ENCODE measurements at places on chromosomes 2 and 18.

GRCh38 chr2:29054430-29054829, 19.9 kb downstream of the PCARE start:
- H3K4me1 ChIP-seq = no peaks in the 10 kb centered on the region
- H3K27me3 ChIP-seq = no peaks in the 10 kb centered on the region
- H3K27ac ChIP-seq = no peak overlapping the region
- no peak for DNase-seq
- no peaks in the 10 kb centered on the region for H3K36me3 ChIP-seq

- no peaks in the 10 kb centered on the region for H3K36me3 ChIP-seq
- H3K27me3 ChIP-seq = no peaks in the 10 kb centered on the region
- no peaks in the 10 kb centered on the region for H3K4me1 ChIP-seq
- no peak overlapping the region for H3K27ac ChIP-seq
- peak overlapping the region; percentile 25 for H3K4me3 ChIP-seq
Observed at GRCh38 chr2:38260972-38261371, 116.1 kb downstream of the ATL2 start.

DNA sequence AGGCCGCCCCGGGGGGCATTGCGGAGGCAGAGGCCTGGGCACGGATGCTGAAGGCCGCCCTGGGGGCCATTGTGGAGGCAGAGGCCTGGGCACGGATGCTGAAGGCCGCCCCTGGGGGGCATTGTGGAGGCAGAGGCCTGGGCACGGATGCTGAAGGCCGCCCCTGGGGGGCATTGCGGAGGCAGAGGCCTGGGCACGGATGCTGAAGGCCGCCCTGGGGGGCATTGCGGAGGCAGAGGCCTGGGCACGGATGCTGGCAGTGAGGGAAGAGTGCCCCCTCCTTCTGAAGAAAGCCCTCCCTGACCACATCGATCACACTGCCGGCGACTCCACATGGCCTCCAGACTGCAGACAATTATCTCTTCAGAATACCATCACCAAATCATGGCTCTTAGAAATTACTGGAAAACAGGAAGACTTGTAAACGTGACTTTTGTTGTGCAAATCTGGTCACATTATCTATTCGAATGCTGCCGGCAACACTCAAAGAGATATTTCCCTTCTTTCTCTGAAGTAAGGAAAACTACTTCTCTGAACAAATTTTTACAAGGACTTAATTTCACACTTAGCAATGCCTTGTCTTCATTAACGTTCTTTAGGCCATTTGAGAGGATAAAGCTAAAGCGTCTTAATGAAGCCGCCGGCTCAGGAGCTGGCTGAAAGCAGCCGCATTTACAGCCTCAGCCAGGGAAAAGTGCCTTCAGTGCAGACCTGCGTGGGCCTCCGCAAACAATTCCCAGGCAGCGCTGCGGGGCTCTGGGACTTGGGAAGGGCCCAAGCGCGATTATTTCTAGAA, 18.1 kb upstream of the SNTG2 start:
- no peaks in the 10 kb centered on the region for H3K27me3 ChIP-seq
- no peaks in the 10 kb centered on the region for H3K4me1 ChIP-seq
- DNase-seq = no peak

DNA sequence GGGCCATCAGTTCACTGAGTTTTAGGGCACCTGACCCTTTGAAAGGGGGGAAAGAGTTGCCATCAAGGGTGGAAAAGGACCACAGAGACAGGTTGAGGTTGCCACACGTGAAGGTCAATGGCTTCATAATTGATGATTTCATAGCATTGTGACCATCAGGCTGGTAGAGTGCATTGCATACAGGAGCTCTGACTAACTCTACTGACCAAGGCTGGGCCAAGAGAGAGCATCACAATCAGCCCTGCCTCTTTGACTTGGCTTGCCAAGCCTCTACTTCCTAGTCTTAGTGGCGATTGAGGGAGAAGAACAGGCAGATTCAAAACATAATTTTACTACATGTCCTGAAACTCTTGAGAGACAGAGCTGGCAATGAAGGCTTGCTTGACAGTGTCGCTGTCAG, 5.8 kb upstream of the TNP1 start:
- no peaks in the 10 kb centered on the region for H3K36me3 ChIP-seq
- H3K27me3 ChIP-seq = no peaks in the 10 kb centered on the region
- H3K4me3 ChIP-seq = no peak overlapping the region
- no peaks in the 10 kb centered on the region for H3K4me1 ChIP-seq

- no peak for DNase-seq
- no peaks in the 10 kb centered on the region for H3K27me3 ChIP-seq
Observed at GRCh38 chr2:7083580-7084509, 166.6 kb downstream of the RNF144A start.

- H3K4me1 ChIP-seq = peaks cover 3% of the 10 kb centered on the region
- no peak for DNase-seq
- H3K27ac ChIP-seq = no peak overlapping the region
- no peaks in the 10 kb centered on the region for H3K36me3 ChIP-seq
- no peak overlapping the region for H3K4me3 ChIP-seq
Observed at GRCh38 chr2:133504566-133505505, 63.4 kb downstream of the NCKAP5 start.

DNA sequence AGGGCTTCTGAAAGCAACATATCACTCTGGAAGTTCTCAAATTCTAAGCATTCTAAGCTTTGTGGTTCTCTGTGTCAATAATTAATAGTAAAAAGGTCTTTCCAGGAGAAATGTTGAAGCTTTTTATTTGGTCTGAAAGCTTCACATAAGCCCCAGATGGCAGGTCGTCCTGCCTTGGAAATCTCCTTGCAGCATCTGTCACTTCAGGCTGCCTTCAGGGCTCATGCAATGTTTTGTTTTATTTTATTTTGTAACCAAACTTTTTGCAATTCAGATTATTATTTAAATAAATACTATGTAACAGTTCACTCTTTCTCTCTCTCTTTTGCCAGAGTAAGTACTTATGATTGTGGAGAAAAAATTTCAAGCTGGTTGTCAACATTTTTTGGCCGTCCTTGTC, 46.7 kb upstream of the FHOD3 start:
- no peak for DNase-seq
- no peak overlapping the region for H3K27ac ChIP-seq
- H3K27me3 ChIP-seq = no peaks in the 10 kb centered on the region
- H3K4me1 ChIP-seq = no peaks in the 10 kb centered on the region
- no peak overlapping the region for H3K4me3 ChIP-seq

- no peak for DNase-seq
- no peak overlapping the region for H3K4me3 ChIP-seq
- H3K36me3 ChIP-seq = no peaks in the 10 kb centered on the region
- H3K27me3 ChIP-seq = no peaks in the 10 kb centered on the region
- no peaks in the 10 kb centered on the region for H3K4me1 ChIP-seq
Observed at GRCh38 chr2:48865704-48866103, 110.2 kb upstream of the LHCGR start.

- H3K27ac ChIP-seq = no peak overlapping the region
- DNase-seq = no peak
- no peaks in the 10 kb centered on the region for H3K4me1 ChIP-seq
- H3K4me3 ChIP-seq = no peak overlapping the region
Observed at GRCh38 chr2:26461601-26462023, 16.3 kb downstream of the OTOF start.

GRCh38 chr2:207142461-207142860, 23.3 kb downstream of the KLF7 start:
- no peak for DNase-seq
- peaks cover 74% of the 10 kb centered on the region for H3K4me1 ChIP-seq
- H3K27ac ChIP-seq = peak overlapping the region; percentile 79
- no peak overlapping the region for H3K4me3 ChIP-seq

GRCh38 chr2:165905854-165906253, 47.7 kb downstream of the TTC21B start:
- H3K27me3 ChIP-seq = no peaks in the 10 kb centered on the region
- no peak for DNase-seq
- no peaks in the 10 kb centered on the region for H3K4me1 ChIP-seq

DNA sequence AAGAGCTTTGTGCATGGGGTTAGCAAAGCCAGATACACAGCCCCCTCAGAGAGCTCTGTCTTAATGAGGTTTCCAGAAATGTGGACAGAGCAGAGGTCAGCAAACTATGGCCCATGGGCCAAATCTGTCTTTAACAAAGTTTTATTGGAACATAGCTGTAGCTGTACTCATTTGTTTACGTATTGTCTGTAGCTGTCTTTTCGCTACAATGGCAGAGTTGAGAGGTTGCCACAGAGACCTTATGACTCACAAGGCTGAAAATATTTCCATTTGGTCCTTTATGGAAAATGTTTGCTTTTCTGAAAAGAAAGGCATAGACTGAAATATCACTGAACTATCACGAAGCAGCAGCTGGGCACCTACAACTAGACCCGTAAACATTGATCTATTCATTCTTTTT, 841.8 kb downstream of the SLC4A3 start:
- no peaks in the 10 kb centered on the region for H3K4me1 ChIP-seq
- DNase-seq = no peak
- H3K4me3 ChIP-seq = no peak overlapping the region
- no peaks in the 10 kb centered on the region for H3K27me3 ChIP-seq
- no peaks in the 10 kb centered on the region for H3K36me3 ChIP-seq

GRCh38 chr2:227163998-227164762, at the start of the genes COL4A3 and COL4A4:
Gene COL4A3, plus strand, starts transcription at chr2:227164624. Its CDS starts 103 bp downstream, at chr2:227164727.
Gene COL4A4, minus strand, starts transcription at chr2:227164205. Its CDS starts 16,722 bp downstream, at chr2:227147483.
- peaks cover 65% of the 10 kb centered on the region for H3K4me1 ChIP-seq
- no peaks in the 10 kb centered on the region for H3K27me3 ChIP-seq
- peak within 1 kb of the TSS; percentile 71 for H3K4me3 ChIP-seq
- DNase-seq = peak; percentile 72
- H3K27ac ChIP-seq = peak within 1 kb of the TSS; percentile 92

GRCh38 chr2:767440-767839, 90.2 kb upstream of the TMEM18 start:
- no peaks in the 10 kb centered on the region for H3K27me3 ChIP-seq
- no peaks in the 10 kb centered on the region for H3K36me3 ChIP-seq
- no peak overlapping the region for H3K4me3 ChIP-seq
- H3K4me1 ChIP-seq = no peaks in the 10 kb centered on the region
- no peak overlapping the region for H3K27ac ChIP-seq
- no peak for DNase-seq

DNA sequence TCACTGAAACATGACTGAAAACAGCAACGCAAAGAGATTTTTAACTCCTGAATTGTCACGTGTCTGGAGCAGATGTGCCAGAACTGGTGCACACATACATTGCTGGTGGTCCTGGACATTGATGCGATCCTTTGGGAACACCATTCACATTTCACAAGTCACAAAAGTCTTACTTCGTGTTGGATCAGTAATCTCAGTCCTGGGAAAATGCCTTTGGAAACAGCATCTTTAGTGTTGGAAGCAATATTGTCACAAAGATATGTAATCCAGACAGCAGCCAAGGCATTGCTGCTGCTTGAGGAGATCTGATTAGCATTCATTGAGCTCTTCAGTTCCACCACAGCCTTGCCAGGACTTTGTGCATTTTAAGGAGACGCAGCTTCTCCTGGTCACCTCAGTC, 126.2 kb upstream of the SH3BP4 start:
- no peaks in the 10 kb centered on the region for H3K27me3 ChIP-seq
- no peak for DNase-seq
- no peak overlapping the region for H3K27ac ChIP-seq

DNA sequence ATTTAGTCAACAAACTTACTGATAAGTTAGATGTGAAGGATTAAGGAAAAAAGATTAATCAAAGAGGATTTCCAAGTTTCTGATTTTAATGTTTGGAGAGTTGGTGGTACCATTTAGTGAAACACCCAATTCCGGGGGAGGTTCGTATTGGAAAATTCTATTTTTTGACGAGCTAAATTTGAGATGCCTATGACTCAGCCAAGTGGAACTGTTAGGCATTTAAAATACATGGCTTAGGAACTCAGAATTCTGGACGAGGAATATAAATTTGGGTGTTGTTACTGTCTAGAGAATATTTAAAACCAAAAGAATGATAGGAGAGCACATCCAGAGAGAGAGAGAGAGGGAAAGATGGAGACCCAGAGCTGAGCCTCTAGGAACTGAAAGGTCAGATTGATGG, 103.6 kb downstream of the TMX3 start:
- H3K4me3 ChIP-seq = no peak overlapping the region
- no peaks in the 10 kb centered on the region for H3K27me3 ChIP-seq
- no peaks in the 10 kb centered on the region for H3K36me3 ChIP-seq
- no peak for DNase-seq

GRCh38 chr18:11754979-11755378, 65.9 kb downstream of the GNAL start:
- H3K27ac ChIP-seq = no peak overlapping the region
- H3K4me1 ChIP-seq = peaks cover 3% of the 10 kb centered on the region
- peaks cover 24% of the 10 kb centered on the region for H3K27me3 ChIP-seq
- H3K36me3 ChIP-seq = no peaks in the 10 kb centered on the region
- no peak overlapping the region for H3K4me3 ChIP-seq
- DNase-seq = no peak

DNA sequence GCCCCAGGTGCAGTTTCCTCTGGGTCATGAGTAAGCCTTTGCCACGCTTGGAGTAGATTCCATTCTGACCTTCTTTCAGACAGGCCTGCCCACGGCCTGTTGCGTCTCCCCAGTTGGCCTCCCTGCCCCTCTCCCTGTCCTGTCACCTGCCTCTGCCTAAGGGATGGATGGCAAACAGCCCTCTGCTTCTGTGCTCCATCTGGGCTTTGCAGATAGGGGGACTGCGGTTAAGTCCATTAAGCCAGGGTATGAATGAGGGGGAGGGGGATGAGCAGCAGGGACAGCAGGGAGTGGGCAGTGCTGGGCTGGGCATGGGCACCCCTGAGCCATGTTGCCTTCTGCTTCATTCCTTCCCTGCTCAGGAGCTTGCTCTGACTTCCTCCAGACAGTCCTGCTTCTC, 37.6 kb upstream of the B3GNT7 start:
- H3K27me3 ChIP-seq = no peaks in the 10 kb centered on the region
- DNase-seq = no peak
- H3K4me1 ChIP-seq = no peaks in the 10 kb centered on the region

- no peaks in the 10 kb centered on the region for H3K36me3 ChIP-seq
- H3K27me3 ChIP-seq = no peaks in the 10 kb centered on the region
- no peak overlapping the region for H3K4me3 ChIP-seq
- peaks cover 16% of the 10 kb centered on the region for H3K4me1 ChIP-seq
Observed at GRCh38 chr18:12597760-12598159, 60.1 kb downstream of the SPIRE1 start.

- no peak overlapping the region for H3K27ac ChIP-seq
- H3K4me1 ChIP-seq = no peaks in the 10 kb centered on the region
- H3K4me3 ChIP-seq = no peak overlapping the region
- H3K27me3 ChIP-seq = no peaks in the 10 kb centered on the region
- no peak for DNase-seq
Observed at GRCh38 chr18:27921904-27922751, 254.8 kb downstream of the CDH2 start.

DNA sequence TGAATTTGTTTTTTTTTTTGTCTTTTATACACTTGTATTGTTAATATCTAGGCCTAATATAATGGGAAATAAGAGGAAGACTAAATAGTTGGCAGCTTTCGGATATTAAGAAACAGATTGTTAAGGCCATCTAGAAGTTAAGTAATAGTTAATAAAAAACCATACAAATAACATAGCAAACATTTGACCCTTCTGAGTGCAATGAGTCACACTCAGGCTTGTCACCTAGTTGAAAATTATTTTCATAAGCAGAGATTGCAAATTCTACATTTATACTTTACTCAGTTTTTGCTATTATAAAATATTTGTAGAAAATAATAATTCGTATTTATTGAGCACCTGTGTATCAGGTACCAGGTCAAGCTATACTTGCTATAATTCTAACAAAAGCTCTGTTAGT, 2.4 kb downstream of the NUP35 start:
- H3K36me3 ChIP-seq = peaks cover 17% of the 10 kb centered on the region
- H3K4me1 ChIP-seq = peaks cover 16% of the 10 kb centered on the region
- H3K4me3 ChIP-seq = no peak overlapping the region
- no peaks in the 10 kb centered on the region for H3K27me3 ChIP-seq
